Stimulated activated CD4-positive, alpha-beta T cell treated with anti-CD3 and anti-CD28 coated beads, Interleukin-1b, Interleukin-23, amount 100 ng/mL, for 48 hours (primary cell): ENCODE measurements at places on chromosomes 7 and 10.
A peak's percentile ranks its signal among the peaks of the same experiment; 100 is the strongest.

DNA sequence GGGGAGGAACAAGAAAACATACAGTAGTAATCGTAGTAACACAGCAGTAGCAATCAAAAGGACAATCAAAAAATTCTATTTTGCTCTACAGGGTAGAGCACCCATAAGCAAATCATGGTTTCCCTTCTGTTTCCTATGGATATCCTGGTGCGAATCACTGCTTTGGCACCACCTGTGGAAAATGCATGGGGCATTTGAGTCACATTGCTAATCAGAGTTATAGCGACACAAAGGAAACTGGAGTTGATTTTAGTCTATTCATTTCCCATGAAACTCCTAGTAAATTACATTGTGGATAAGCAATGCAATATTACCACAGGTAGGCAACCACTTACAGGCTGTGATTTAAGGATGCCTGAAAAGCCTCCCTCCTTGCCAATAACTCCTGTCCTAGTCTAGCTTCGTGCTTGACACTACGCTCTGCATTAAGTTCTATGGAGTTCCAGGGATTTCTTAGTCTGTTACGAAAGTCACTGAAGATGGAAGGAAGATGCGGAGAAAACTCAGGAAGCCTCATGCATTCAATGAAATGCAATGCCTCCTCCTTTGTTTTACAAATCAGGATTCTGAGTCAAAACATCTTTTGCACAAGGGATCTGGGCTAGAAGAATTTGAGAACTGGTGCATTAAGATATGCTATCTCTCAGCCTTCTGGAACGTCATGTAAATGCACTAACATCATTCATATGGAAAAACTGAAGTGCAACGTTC, 188.4 kb downstream of the DGKI start:
- DNase-seq, result no peak

DNA sequence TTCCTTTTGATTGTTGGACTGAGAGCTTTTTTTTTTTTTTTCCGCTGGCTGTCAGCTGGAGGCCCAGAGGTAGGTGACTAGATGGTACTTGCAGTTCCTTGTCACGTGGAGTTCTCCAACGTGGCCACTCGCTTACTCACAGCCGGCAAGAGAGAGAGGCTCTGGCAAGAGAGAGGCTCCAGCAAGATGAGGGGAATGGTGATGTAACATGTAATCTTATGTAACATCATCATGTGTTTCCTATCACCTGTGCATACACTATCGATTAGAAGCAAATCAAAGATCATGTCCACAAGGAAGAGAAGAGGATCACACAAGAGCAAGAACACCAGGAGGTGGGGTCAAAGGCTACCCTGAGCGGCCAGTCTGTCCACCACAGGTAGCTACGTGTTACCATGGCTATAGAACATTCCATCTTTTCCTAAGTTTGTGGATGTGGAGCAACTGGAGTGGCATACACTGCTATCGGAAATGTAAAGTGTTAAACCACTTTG, 4.0 kb upstream of the BORCS7 start:
- no peak for DNase-seq

GRCh38 chr10:103111031-103111917, 81.8 kb downstream of the NT5C2 start:
- DNase-seq, result no peak

DNA sequence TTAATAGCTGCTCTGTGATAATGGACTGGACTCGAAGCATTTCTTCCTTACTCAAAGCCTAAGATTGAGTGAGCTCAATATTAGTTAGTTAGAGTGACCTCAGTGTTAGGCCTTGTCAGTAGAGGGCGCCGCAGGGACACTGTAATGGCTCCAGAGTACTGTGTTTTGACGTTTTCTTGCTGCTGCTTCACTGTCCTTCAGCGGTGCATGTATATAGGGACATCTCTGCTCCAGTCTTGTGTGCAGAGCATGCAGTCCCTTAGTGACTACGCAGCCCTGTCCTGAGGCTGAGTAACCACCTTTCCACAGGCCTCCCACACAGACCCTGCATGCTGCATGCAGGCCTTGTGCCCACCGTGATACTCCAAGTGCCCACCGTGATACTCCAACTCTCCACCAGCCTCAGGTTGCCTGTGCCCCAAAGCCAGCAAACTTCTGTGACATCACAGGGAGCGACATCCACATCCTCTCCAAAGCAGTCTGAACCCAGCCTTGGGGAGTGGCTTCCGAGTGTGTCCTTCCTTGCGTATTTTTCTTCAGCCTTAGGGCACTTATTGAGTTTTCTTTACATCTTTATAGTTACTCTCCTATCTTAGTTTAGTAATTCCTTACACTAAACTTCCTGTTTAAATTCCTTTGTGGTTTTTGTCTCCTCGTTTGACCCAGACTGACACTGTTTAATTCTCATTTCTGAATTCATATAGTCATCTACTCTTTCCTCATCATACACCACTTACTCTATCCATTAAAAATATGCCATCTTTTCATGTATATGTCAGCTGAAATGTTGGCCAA, 118.2 kb downstream of the JAZF1 start:
- peak; percentile 59 for DNase-seq

- DNase-seq, result no peak
These were observed 3.5 kb downstream of the VIPR2 start for GRCh38 chr7:159141167-159141566.

GRCh38 chr7:140924019-140924820, 509 bp downstream of the BRAF start:
- peak; percentile 64 for DNase-seq

GRCh38 chr7:55574051-55574717, 1.9 kb upstream of the VOPP1 start:
- DNase-seq, result peak; percentile 30
